ENCODE measurements at places on chromosomes 16 and 17.
A peak's percentile ranks its signal among the peaks of the same experiment; 100 is the strongest.

GRCh38 chr16:11603331-11603750 is 16.6 kb upstream of the LITAF start:
- no peak for DNase-seq

GRCh38 chr16:1863681-1864460 is 8.1 kb downstream of the MEIOB start:
- no peak for DNase-seq

GRCh38 chr17:43917348-43918025 is 10.2 kb upstream of the MPP2 start:
- DNase-seq: no peak

DNA sequence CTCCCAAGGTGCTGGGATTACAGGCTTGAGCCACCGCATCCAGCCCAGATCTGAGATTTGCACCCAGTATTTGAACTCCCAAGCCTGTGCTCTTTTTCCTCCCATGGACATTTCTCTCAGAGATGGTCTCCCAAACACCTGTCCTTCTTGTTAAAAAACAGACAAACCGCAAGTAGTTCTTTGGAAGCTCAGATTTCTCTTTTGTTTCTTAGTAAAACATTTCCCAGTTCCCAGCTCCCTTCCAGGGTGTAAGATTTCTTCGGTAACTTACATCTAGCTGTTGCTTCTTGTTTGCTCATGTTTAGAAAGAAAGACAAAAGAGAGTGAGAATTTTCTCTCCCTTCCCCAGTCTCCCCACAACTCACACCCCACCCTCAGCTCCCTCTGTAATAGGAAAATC is 36.2 kb downstream of the IL4R start:
- DNase-seq: no peak

DNA sequence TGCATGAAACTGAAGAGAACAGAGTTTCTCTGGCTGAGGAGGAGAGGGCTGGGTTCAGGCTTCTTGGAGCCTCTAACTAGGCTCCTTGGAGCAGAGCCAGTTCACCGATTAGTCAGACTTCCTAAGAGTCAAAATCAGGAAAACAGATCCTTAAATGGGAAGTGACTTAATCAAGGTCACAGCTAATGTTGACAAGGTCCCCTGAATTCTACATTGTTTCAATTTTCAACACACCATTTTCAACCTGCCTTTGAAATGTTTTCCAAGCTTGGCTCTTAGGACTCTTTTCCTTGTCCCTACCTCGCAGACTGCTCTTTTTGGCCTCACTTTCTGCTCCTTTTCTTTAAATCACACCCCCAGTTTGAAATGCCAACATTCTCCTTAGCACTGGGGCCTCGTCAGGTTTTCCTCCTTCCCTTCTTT is 16.3 kb downstream of the MYL4 start:
- no peak for DNase-seq

- no peak for DNase-seq
Observed at GRCh38 chr17:33292981-33293867, at the start of gene ASIC2. Gene ASIC2, minus strand, starts transcription at chr17:33293295.

DNA sequence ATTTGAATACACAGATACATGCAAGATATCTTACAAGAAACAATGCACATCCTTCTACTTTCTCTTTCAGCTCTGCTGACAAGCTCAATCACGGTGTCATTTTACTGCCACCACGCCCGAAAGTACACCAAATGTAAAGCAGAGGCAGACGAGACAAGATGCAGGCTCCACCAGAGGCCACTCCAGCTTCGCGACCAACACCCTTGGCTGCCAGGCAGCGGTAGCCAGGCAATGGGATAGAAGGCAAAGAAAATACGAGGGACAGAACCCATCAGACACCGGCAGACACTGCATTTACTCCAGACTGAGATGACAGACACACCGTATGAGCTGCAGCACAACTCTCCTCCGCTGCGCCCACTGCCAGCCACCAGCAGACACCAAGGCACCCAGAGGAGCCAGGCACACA is 41.0 kb downstream of the USP22 start:
- DNase-seq: no peak

GRCh38 chr17:37770631-37771518 is 26.0 kb upstream of the HNF1B start:
- DNase-seq: no peak

GRCh38 chr16:84042308-84042878 is at the start of gene SLC38A8:
Gene SLC38A8, minus strand, starts transcription at chr16:84042795. Its CDS starts 638 bp downstream, at chr16:84042157.
- no peak for DNase-seq

GRCh38 chr16:28292731-28293600 is 641 bp downstream of the SBK1 start:
- peak; percentile 21 for DNase-seq

DNA sequence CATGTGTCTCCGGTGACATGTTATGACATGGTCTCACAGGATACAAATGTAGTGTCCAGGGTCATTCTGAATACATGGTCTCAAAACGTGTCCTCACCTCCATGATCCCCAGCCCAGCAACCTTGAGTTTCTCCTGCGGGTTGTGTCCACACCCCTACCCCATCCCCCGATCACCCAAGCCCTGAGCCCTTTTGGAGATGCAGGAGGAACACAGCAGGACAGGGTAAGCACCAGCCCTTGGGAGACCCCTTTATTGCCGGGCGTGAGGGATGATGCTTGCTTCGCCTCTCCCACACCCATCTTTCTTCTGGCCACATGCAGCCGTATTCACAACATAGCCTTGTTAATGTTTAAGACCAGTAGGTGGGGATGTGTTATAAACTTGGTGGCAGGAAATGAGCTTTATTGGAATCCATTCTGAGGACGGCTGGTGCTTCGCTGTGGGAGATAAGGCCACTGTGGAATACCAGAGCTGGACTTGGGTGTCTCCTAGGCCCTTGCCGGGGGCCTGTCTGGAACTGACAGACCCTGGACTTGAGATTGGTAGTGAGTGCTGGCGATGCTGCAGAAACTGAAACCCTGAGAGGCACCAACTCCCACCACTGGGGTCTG is 5.5 kb downstream of the TMEM132E start:
- no peak for DNase-seq

- no peak for DNase-seq
Observed at GRCh38 chr17:44188576-44189403, 2.0 kb downstream of the TMUB2 start.

DNA sequence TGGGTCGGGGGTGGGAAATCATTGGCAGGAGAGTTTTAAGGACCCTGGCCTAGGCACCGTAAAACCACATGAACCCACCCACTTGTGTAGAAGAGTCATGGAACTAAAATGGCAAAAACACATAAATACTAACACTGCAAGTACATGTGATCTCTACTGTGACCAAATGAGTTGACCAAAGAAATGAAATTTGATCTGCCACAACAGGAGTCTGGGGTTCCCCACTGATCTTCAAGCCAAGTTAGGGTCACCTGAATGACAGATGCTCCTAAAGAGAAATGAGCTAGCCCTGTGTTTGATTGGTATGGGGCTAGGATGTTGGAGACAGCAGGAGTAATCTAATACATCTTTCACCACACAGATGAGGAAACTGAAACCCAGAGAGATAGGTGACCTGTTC is 21.5 kb upstream of the SKAP1 start:
- no peak for DNase-seq

- no peak for DNase-seq
Observed at GRCh38 chr16:56889206-56889605, 24.2 kb downstream of the SLC12A3 start.

- no peak for DNase-seq
Observed at GRCh38 chr16:67547423-67548264, 14.7 kb upstream of the CTCF start.

DNA sequence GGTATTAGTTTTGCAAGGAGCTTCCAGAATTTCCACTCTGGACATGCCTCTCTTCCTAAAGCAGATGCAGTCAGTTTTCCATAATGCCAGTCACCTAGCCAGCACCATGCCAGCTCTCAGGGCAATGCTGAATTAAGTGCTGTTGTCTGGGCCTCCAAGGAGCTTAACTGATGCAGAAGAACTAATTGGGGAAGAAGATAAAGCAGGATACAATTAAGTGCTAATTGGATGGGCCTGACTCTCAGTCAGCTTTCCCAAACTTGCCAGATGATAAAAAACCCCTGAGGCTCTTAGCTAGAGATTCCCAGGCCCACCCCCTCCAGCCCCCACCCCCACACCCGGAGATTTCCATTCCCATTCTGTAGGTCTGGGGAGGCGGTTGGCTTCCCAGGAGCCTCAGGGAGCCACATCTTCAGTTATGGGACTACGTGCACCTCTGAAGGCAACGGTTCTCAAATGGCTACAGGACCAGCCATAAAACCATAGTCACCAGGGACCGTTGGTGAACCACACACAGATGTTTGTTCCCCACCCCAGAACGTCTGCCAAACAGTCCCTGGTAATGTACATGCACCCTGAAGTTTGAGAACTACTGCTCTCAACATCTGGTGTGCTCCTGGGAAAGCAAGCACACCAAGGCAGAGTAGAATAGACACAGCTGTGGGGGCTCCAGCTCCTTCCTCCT is 499.1 kb upstream of the CDH5 start:
- no peak for DNase-seq

GRCh38 chr17:41360296-41360995 is 9.2 kb downstream of the KRT33B start:
- no peak for DNase-seq

DNA sequence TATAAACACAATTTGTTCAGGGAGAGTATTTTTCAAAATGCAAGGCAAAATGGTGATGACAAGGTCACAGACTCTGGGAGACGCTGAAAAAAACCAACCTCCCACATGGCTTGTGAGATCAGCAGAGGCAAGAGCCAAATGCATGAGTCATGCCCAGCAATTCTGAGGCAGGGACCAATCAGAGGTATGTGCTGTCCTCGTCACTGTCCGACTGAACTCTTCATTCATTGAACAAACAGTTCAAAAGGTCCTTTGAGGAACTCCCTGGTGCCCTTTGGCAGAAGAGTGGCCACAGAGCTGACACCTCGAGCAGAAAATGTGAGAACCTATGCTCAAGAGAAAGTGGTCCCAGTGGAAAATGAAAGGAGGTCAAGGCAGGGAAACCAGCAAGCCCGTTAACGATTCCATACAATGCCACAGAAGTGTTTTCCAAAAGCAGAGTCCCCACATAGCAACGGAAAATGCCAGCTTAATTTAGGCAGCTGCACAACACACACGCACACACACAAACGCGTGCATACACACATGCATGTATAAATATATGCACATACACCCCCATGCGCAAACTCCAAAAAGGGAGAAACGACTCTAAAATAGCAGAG is 50.9 kb downstream of the CDH11 start:
- no peak for DNase-seq

DNA sequence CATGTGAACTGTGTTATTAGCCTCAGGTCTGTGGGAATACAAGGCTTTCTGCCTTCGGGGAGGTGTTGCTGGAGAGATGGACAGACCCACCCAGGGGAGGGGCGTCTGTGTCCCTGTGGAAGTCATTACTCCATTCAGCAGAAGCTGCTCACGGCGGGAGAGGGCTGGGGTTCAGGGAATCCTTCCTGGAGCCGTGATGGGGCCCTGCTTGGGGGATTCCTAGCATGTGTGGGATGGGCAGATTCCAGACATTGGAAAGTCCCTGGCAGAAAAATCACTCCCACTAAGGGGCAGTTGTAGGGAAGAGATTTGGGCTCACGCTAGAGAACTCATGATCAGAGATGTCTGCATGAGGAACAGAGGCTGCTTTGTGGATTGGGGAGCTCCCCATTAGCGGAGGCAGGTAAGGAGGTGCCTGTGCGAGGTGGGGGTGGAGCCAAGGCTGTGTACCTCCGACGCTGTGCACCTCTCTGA is 56.3 kb upstream of the IL34 start:
- DNase-seq: no peak

GRCh38 chr16:69936751-69937211 is 14.4 kb upstream of the CLEC18A start:
- no peak for DNase-seq

GRCh38 chr17:27985736-27986399 is 56.6 kb upstream of the NLK start:
- DNase-seq: no peak

DNA sequence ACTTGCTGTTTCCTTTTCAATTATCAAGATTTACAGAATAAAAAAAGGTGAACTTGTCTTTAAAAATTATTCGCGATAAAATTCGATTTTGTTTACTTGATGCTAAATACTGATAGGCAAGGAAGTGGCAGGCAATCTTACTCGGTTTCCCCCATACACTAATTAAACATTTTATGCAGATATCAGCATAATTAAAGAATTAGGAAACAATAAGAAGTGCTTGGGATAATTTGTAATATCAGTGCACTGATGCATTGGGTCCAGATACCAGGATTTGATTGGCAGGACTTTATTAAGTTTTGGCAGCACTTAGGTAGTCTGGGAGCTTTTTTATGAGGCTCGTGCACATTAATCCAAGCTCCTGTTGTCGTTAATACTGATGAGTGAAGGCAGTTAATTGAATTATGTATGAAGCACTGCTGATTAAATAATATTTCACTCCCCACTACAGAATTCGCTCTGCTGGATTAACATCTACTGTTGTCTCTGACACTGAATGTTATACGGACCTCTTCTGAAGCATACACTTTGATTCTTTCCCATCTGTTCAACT is 165.6 kb downstream of the CA10 start:
- DNase-seq: no peak

- DNase-seq: no peak
Observed at GRCh38 chr17:16929757-16930520, 42.0 kb downstream of the TNFRSF13B start.

GRCh38 chr16:58196898-58197313 is 1.0 kb downstream of the CSNK2A2 start:
- no peak for DNase-seq

DNA sequence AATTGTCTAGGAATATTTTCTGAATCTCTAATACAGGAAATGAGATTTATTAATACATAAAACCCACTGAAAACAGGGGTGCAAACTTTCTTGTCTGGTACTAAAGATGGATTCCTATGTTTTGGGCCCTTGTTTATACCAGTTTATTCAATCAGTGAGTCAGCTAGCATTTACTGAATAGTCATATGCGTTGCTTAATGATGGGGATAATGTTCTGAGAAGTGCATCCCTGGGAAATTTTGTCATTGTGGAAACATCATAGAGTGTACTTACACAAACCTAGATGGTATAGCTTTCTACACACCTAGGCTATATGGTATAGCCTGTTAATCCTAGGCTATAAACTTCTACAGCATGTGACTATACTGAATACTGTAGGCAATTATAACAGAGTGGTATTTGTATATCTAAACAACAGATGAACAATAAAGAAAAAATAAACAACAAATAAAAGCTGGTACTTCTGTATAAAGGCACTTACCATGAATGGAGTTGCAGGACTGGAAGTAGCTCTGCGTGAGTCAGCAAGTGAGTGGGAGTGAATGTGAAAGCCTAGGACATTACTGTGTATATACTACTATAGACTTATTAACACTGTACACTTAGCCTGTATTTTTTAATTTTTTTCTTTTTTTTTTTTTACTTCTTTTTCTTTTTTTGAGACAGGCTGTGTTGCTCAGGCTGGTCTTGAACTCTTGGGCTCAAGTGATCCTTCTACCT is 63.7 kb downstream of the SIAH1 start:
- DNase-seq: no peak
